ENCODE measurements at places on chromosomes 2 and 18. TPM values are rescaled to one million over a fixed set of nuclear protein-coding genes. Genes with fewer than 3 reads are reported as not detected.

DNA sequence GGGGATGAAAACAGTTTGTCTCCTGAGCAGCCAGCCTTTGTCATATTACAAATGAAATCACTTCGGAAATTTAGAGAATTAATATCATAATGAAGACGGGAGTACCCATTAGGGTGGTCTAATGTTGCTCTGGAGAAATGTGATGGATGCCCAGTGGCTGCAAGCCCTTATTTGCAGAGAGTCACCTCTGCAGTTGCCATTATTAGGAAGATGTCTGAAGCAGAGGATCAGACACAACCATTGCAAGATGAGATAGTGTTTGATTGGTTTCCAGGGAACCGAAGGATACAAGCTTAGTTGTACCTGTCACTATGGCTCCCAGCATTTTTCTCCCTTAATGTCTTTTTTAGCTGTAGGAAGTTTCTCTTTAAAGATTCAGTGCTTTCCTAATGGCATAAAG lies 272.4 kb downstream of the FIGN start:
- no peak for ATAC-seq

- ATAC-seq: no peak
These were observed 118.9 kb downstream of the WDR7 start for GRCh38 chr18:56770097-56770496.

- ATAC-seq: no peak
These were observed 55.2 kb downstream of the ANKMY1 start for GRCh38 chr2:240502430-240503121.

GRCh38 chr2:239150125-239151011 lies 250.5 kb downstream of the HDAC4 start:
- ATAC-seq: no peak

- no peak for ATAC-seq
These were observed 25.0 kb upstream of the FAHD2A start for GRCh38 chr2:95377216-95378123.

DNA sequence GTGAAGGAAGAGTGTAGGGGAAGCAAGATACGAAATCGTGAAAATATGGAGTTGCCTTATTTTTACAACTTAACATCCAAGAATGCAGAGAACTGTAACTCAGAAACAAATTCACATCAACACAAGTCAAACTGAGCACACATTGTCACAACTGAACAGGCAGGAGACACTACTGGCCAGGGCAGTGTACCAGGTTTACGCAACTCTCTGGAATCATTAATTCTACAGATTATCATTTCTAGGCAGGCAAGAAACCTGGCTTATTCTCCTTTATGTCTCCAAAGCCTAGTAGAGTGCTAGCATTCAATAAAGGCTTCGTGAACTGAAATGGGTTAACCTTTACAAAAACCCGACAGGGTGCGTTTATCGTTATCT lies 584 bp downstream of the COA5 start:
- ATAC-seq: no peak

DNA sequence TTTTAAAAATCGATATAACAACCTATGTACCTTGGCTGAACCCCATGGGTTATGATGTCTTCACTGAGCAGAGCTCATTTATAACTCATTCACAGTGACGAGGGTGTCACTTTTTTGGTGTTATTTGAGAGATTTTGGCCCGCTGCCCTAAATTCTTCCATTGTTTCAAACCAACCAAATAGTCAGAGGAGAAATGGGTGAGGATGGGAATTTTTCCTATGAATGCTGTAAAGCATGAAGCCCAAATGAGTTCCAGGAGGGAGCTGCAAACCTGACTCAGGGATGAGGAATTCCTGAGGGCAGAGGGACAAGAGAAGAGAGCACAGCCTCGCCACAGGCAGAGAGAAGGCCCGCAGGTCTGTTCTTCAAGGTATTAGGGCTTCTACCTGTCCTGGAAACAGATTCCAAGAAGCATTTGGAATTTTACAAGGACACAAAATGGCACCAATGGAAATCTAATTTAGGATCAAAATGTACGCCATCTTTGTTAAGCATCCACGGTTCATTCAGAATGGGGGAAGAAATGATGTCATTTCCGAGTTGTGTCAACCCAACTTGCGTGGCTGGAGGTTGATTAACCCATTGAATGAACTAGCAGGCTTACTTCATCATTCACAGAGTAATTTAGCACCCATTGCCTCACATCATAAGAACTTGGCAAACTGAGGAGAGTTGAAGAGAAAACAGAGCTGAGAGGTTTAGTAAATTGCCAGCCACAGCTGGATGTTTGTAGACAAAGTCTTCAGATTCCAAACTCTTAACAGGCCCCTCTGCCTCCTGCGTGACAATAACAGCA lies 133.5 kb downstream of the LAMA3 start:
- no peak for ATAC-seq

- no peak for ATAC-seq
These were observed 130.5 kb downstream of the HRH4 start for GRCh38 chr18:24590946-24591345.

DNA sequence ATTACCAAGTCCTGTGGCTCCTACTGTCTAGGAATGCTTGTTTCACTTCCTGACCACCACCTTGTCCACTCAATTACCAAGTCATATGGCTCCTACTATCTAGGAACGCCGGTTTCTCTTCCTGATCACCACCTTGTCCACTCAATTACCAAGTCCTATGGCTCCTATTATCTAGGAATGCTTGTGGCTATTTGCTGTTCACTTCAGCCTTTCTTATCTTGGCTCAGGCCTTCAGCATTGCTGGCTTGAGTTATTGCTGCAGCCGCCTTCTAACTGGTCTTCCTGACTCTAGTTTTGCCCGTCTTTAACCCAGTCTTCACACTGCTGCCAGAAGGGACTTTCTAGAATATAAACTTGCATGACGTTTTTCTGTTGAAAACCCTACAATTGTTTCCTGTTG lies 82.5 kb upstream of the GAREM1 start:
- ATAC-seq: no peak

- ATAC-seq: no peak
These were observed 7.4 kb downstream of the HDAC4 start for GRCh38 chr2:239393388-239393940.

GRCh38 chr2:43201497-43201896 lies 24.9 kb downstream of the ZFP36L2 start:
- ATAC-seq: no peak

GRCh38 chr2:39640107-39640506 lies 25.6 kb upstream of the TMEM178A start:
- ATAC-seq: no peak

DNA sequence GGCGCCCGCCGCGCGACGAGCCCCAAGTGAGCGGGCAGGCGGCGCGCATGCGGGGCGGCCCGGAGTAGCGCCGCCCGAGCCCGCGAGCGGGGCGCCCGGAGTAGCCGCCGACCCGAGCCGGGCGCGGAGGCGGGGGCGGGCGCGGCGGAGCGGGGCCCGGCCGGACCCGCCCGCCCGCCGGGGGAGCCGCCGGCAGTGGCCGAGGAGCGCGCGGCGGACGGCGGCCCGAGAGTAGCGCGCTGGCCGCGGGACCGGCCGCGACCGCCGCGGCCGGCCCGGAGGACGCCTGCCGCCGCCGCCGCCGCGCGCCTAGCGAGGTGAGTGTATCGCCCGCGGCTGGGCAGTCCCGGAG lies at the start of gene GALNT1:
Gene GALNT1, plus strand, starts transcription at position 195 of the 352 bp plus-strand sequence. CDS start 72,923 bp downstream, outside the sequence.
- ATAC-seq: peak; percentile 18

- ATAC-seq: no peak
These were observed 21.3 kb downstream of the LPIN1 start for GRCh38 chr2:11767779-11768178.

The TRIM43 gene
- not detected for total RNA-seq

GRCh38 chr2:130836501-130837174 lies at the start of gene ARHGEF4:
Gene ARHGEF4 (plus strand): TSS chr2:130836914. CDS start chr2:130836954, 40 bp downstream.
- ATAC-seq: peak; percentile 45

The DNAH6 gene
- total RNA-seq: 0.69 TPM

DNA sequence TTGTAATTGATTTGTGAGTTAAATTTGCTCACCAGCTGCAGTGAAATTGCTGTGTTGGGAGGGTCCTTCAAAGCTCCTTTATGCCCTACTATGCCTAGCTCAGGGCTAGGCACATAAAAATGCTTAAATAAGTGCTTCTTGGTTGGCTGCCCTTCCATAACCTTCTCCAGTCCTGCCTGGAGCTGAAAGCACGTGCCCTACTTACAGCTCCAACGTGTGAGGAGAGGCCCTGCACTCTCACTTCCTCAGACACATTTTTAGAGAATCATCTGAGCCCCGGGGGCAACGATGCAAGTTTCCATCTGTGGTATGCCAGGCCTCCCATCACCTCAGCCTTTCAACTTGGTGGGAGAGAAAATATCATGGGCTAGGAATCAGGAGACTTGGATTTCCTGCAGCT lies 202.7 kb downstream of the BCL11A start:
- ATAC-seq: no peak

The ARL6IP6 gene
- 37.4 TPM for total RNA-seq

DNA sequence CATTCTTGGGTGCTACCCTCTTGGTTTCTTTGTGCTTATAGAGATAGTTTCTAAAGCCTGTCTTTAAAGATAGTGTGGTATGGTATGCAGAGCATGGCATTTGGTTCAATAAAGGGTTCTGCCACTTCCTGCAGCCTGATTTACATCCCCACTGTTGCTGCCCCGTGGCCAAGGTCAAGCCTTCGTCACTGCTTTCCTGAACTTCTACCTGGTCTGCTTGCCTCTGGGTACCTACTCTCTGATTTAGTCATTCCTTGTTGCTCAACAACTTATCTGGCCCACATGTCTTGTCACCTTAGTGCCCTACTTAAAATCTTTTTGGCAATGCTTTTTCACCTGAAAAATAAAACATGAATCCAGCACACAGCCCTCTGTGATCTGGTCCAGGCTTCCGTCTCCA lies 352.9 kb downstream of the LPIN1 start:
- no peak for ATAC-seq

- ATAC-seq: peak; percentile 80
These were observed 239.8 kb downstream of the HAUS1 start for GRCh38 chr18:46343931-46344372.
